Mesenteric fat pad (tissue), 1 donor: ENCODE measurements at places on chromosomes 7 and 10. TPM values are rescaled to one million over a fixed set of nuclear protein-coding genes. Genes with fewer than 3 reads are reported as not detected.

The DPP6 gene
- total RNA-seq = 0.58 TPM

DNA sequence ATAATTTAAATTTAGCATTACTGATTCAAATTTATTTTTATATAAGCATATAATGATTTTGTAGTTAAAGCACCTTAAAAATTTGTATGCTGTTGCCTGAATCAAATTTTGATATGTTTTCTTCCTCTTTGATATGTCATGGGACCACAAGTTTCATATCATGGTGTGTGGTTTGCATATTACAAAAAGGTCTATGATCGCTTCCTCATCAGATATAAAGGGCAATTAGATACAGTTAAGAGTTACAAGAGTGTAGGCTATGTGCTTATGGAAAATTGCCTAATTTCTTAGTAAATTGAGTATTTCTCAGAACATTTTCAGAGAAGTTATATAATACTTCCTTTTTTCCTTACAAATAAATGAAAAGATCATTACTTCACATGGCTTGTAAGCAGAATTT is 22.2 kb downstream of the MRC1 start:
- no peak for DNase-seq

GRCh38 chr7:47451851-47452205 is 130.1 kb downstream of the TNS3 start:
- DNase-seq = no peak

DNA sequence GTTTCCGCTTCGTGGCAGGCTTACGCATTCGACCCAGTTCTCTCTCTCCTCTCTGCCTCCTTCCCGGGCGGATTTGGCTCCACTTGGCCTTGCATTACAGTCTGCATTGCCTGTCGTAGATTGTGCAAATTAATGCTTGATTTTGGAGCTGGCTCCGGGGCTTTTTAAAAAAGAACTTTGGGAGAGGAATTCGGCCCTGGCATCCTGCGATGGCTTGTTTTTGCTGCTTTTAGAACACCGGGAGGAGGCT is 767 bp downstream of the EIF4EBP2 start:
- no peak for DNase-seq

The EN2 gene
- total RNA-seq = 0.22 TPM

The LAMB1 gene
- 421 TPM for total RNA-seq

GRCh38 chr7:46902463-46902862 is 679.4 kb downstream of the TNS3 start:
- DNase-seq = no peak
